RKO (cell line): ENCODE measurements at places on chromosomes 12 and 14.

- DNase-seq: peak; percentile 41
Observed at GRCh38 chr14:105532735-105533141, 6.4 kb downstream of the TMEM121 start.

DNA sequence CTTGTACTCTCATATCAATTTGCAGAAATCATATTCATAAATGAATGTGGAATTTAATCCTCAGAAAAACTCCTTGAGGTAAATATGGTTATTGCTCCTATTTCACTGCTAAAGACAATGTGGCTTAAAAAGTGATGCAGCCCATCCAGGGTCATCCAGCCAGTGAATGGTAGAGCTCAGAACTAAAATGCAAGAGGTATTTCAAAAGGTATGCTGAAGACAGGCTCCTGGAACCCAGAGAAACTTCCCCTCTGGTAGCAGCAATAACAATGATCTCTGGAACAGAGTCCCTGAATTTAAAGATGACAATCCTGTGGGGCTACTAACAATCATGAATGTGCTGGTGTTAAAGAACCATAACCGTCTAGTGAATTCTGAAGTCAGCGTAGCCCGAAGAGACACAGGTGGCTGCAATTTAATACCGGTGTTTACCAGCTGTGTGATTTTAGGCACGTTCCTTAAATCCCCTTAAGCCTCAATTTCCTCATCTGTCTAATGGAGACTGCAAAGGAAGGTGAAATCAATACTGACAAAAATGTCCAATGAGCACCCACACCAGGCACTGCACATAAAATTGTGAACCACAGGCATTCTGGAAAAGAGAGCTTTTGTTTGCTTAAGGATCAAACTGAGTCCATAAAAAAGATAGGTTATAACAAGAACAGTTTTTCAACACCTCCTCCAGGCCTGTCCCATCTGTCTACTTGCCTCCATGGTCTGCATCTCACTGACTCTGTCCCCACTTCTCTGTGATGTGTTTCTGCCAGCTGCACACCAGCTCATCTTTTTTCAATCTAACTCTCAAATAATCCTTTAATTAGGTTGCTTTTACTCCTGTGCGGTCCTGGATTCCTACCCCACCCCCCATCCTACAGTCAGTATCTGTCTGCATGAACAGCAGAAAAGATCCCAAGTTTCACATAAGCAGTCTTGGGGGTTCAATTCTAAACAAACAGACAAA lies 10.5 kb downstream of the TM7SF3 start:
- no peak for DNase-seq

DNA sequence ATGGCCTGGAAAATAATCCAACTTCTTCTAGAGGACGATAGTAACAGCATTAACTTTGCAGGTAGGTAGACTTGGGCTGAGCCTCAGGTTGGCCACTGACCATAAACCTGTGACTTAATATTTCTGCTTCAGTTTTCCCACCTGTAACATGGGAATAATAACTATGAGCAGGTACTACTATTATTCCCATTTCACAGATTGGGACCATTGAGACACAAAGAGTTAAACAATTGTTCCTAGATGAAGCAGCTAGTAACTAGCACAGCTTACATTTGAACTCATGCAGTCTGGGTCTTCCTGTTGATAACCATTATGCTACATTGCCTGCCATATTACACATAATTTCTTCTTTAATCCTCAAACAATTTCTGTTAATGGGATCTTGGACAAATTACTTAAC lies 217.7 kb downstream of the NUAK1 start:
- DNase-seq: no peak

GRCh38 chr12:97757481-97758193 lies 295.0 kb downstream of the RMST start:
- DNase-seq: no peak

GRCh38 chr14:38941488-38941887 lies 161.5 kb downstream of the SEC23A start:
- no peak for DNase-seq
